Jurkat, Clone E6-1 (cell line): ENCODE measurements at places on chromosomes 12 and 14.

- no peak for DNase-seq
These were observed 83.2 kb downstream of the RMST start for GRCh38 chr12:97545804-97546203.

DNA sequence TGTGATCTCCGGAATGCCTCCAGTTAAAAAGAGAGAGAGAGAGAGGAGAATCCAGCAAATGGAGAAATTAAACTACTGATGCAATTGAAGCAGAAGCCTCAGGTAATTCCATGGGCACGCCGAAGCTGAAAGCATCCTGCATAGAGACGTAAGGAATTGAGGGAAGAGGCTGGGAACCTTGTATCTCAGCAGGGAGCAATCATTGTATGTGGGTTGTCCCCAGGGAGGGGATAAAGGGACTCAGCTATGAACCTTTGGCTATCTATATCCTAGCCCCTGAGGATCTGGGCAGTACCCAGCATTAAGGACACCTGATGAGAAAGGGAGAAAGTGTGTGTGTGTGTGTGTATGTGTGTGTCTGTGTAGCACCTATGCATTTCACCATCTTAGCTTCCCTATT lies 95.8 kb upstream of the ATXN7L3B start:
- no peak for DNase-seq

GRCh38 chr12:105315726-105316125 lies 14.8 kb upstream of the C12orf75 start:
- DNase-seq: no peak

GRCh38 chr12:58914457-58914856 lies 5.8 kb downstream of the LRIG3 start:
- no peak for DNase-seq

- DNase-seq: no peak
These were observed 25.4 kb downstream of the SVOP start for GRCh38 chr12:108995370-108995992.

GRCh38 chr14:99467336-99468078 lies 13.2 kb downstream of the SETD3 start:
- no peak for DNase-seq
